ENCODE measurements at places on chromosomes 16 and 17.

DNA sequence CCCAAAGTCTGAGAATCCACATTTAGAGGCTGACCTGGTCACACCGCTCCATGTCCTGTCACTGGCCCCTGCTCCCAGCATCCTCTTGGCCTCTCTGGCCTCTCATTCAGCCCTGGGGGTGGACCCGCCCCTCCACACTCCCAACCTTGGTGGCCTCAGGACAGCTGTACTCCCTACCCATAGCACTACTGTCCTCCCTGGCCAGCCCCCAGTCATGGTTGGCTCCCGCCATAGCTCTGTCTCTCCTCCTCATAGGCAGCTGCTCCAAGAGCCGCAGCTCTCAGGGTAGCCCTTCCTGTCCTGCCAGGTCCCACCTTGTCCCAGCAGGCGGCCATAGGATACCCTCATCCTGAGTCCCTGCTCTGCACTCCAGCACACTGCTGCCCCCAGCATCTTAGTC lies 38.0 kb upstream of the PHB1 start:
- no peak for DNase-seq

GRCh38 chr17:65370669-65371131 lies 190.7 kb downstream of the AXIN2 start:
- no peak for DNase-seq

DNA sequence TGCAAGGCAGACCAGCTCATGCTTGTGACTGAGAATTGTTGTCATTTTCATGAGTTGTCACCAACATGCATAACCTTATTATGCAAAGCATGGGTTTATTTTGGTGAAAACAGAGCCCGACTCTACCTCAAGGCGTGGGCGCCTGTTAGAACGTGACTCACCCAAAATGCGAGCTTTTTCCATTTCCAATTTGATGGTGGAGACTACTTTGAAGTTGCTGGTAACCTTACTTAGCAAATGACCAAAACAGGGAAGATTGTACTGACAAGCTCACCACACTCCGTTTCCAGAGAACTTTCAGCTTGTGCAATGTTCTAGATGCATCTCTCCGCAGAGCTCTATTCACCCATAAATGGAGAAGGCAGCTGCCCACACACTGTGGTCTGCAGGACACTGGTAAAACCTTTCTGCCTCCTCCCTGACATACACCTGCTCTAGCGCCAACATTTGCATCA lies 284.5 kb downstream of the MAF start:
- DNase-seq, result no peak

DNA sequence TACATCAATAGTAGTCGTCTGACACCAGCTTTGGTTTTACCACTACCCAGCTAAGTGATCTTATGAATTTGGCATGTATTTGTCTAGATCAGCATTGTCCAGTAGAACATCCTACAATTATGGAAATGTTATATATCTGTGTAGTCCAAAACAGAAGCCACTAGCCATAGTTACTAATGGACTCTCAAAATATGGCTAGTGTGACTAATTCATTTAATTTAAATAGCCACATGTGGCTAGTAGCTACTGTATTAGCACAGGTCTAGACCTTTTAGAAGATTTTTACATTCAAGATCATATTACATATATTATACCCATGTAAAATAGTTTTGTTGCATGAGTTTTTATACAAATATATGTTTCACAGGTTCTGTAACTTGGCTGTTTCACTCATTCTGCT lies 27.0 kb upstream of the NFAT5 start:
- DNase-seq, result no peak

- DNase-seq, result no peak
Observed at GRCh38 chr16:77191259-77191969, 424 bp downstream of the MON1B start.

DNA sequence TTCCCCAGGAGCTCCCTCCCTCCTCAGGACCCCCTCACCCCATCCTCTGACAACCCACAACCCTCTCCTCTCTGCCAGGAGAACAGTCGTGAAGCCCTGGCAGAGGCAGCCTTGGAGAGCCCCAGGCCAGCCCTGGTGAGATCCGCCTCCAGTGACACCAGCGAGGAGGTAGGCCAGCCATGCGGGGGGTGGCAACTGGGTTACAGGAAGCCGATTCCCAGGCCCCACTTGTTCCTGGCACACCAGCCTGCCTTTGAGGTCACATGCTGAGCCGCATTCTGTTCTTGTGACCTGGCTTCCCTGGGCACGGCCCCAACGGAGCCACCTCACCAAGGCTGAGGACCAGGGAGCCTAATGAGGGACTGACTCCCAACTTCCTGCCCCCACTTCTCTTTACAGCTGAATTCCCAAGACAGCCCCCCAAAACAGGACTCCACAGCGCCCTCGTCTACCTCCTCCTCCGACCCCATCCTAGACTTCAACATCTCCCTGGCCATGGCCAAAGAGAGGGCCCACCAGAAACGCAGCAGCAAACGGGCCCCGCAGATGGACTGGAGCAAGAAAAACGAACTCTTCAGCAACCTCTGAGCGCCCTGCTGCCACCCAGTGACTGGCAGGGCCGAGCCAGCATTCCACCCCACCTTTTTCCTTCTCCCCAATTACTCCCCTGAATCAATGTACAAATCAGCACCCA lies 7.9 kb downstream of the NAT9 start:
- peak; percentile 34 for DNase-seq

DNA sequence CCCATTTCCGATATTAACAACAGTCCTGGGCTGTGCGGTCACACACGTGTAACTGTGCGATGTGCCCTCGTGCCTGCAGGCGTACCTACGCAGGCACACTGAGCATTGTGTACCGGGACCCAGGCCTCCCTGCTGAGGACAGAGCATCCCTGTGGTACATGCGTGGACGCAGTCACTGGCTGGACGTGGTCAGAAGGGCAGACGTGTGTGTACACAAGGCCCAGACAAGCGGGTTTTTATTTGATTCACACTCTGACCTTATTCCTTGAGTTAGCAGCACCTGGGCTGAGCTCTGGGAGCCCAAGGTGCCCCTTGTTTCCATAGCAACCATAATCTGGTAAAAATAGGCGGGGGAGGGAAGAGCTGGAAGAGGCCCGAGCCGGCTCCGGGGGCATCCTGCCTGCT lies 19.5 kb downstream of the RAP1GAP2 start:
- no peak for DNase-seq

GRCh38 chr17:13646411-13646810 lies 44.7 kb upstream of the HS3ST3A1 start:
- no peak for DNase-seq

GRCh38 chr17:62816282-62816839 lies 8.2 kb upstream of the MARCHF10 start:
- no peak for DNase-seq

- DNase-seq, result no peak
Observed at GRCh38 chr17:68711858-68712257, 110.7 kb upstream of the FAM20A start.

- no peak for DNase-seq
Observed at GRCh38 chr17:13643180-13643579, 41.5 kb upstream of the HS3ST3A1 start.

GRCh38 chr16:10744370-10745030 lies 858 bp downstream of the NUBP1 start:
- no peak for DNase-seq

- no peak for DNase-seq
Observed at GRCh38 chr16:81164481-81164880, 68.3 kb upstream of the GCSH start.

GRCh38 chr17:55496094-55496881 lies 15.0 kb downstream of the SMIM36 start:
- no peak for DNase-seq

DNA sequence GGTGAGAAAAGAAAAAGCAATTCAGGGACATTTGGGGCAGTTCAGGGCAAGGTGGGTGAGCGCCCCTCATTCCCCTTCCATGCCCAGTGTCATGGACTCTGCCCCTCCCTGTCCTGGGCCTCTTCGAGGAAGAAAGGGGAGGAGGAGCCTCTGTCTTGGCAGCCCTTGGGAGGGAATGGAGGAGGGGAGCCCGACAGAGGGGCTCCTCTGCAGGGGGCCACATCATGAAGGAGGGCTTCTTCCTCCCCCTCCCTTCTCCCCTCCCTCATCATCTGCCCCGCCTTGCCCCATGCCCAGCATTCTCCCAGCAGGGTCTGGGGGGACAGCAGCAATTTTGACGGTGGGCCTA lies 33.2 kb upstream of the TAC4 start:
- DNase-seq, result no peak

DNA sequence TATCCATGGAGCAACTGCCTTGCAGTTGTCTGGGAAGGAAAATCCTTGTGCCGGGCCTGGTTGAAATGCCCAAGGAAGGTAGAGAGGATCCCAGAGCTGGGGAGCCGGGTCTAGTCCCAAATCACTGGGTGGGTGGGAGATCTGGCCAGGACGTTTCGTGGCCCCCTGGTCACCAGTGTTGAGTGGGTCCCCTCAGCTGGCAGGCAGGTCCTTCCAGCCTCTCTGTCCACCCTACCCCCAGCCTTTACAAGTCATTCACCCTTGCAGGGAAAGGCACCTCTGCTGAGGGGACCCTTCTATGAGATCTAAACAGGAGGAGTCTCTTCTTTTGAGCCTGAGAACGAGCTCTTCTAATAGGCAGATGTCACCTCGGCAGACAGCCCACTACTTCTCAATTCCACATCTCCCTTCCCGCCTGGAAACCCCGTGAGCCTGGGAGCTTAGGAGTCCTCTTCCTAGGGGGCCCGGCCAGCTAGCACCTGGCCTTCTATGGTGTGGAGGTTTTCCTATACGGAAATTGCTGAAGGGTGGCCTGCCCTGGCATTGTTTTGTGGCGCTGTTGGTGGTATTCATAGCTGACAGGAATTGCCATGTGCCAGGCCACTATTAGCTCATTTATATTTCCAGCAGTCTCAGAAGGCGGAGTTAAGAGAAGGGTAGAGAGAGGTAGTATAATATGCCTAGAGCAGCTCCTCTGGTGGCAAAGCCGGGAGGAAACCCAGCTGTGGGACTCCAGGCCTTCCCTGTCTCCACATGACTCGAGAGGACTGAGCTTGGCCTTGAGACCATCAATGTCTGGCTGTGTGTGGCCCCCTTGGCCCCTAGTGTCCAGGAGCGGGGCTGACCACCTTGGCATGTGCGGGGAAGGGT lies 13.3 kb downstream of the MPRIP start:
- no peak for DNase-seq

DNA sequence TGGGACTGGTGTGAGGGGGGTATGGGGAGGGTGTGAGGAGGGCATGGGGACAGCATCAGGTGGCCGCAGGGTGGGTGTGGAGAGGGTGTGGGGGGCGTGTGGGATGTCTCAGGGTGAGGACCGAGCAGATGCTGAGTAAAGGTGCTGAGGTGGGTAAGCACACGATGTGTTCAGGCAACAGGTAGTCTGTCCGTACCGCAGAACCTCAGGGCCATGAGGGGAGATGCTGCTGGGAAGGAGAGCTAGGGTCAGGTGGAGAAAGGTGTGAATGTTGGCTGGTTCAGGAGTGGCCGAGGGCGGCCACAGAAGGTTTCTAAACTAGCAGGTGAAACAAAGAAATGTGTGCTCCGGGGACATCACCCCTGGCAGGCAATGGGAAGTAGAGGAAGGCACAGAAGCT lies 80.0 kb upstream of the CDH5 start:
- DNase-seq, result no peak

DNA sequence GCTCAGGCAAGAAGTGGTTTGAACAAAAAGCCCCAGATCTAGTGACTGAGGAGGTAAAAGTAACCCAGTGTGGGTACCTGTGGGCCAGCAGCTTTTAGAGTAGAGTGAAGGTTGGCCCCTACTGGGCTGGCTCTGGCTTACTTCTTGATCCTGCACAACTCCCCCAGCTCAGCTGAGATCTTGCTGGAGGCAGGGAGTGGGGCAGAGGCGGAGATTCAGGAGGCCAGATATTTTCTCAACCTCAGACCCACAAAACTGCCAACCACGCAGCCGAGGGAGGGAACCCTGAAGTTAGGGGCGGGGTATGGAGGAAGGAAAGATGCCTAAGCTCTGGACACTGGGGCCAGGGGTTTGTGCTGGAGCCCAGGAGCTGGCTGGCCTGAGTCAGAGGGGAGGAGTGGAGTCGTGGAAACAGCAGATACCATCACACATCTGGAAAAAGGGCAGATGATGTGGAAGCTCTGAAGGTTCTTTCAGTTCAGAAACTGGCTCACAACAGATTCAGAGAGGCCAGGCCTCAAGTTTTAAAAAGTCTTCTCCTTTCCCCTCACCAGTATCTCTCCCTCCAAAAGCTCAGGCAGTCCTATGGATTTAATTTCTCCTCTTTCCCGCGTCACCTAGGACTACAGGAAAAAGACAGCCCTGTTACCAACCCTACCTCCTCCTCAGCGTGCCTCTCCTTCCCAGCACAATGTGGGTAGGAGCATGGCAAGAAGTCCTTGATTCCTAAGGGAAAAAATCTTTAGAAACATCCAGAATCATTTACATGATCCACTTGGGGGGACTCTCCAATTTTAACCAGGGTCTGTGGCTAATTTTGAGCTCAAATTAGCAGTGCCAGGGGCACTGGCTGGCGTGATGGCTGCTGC lies 48.1 kb downstream of the MYO18A start:
- DNase-seq, result no peak

GRCh38 chr17:44779211-44780025 lies 20.6 kb downstream of the ADAM11 start:
- DNase-seq, result peak; percentile 37

DNA sequence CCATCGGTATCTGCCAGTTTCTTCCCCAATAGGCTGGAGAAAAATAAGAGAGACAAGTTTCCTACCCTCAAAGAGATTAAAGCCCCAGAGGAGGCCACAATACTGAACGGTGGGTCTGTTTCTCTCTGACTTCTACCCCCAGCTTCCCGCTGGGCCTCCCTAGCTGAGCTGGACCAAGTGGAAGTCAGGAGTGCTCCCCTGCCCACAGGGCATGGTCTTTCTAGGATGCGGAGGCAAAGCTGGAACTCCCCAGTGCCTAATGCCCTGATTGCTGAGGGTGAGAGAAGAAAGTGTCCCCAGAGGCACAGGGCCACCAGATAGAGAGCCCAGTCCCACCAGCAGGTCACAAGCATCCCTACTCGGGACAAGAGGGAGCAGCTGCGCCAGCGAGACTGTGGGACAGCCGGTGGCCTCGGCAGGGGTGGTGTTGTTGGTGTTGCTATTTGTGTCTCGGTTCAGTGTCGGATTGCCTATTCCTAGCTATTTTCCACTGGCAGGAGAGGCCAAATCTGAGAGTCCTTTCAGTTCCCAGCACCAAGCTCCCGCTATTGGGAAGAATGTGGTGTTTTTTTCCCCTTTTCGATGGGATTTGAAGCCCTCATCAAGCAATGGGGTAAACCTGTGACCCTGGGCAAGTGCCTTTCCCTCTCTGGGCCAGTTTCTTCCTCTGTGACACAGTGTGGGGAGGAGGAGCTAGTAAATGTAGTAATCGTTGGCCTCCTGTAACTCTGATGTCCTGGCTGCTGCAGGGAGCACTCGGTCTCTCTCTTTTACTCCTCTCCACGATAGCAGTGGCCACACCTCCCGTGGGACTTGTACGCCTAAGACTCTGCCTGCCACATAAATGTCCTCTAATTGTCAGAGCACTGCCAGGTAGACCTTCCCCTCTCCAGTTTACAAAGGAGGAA lies 22.5 kb upstream of the TBX2 start:
- no peak for DNase-seq

- DNase-seq, result no peak
Observed at GRCh38 chr16:46857368-46857945, 26.5 kb upstream of the C16orf87 start.

GRCh38 chr16:19833176-19833575 lies 51.5 kb downstream of the GPRC5B start:
- DNase-seq, result no peak

GRCh38 chr17:73750975-73751374 lies 106.7 kb upstream of the SDK2 start:
- no peak for DNase-seq
